Stimulated activated CD8-positive, alpha-beta memory T cell treated with anti-CD3 and anti-CD28 coated beads, Interleukin-4, amount 100 ng/mL, for 48 hours (primary cell): ENCODE measurements at places on chromosomes 3 and 15.

DNA sequence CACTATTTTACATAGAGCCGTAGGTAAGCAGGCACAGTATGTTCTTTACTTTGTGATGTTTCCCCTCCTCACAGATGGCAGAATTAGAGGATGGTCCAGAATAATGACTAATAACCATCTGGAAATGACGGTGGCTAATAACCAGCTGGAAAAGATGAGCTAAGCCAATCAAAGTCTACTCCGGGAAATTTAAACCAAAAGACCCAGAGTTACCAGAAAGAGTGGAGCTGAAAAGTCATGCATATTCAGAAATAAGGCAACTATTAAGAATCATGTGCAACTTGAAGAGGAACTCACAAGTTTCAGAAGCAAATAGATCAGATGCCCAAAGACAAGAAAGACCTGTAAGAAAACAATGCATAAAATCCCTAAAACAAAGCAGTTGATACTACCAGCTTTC is 33.6 kb downstream of the DMXL2 start:
- DNase-seq = no peak

- no peak for DNase-seq
These were observed 37.4 kb downstream of the MYO1E start for GRCh38 chr15:59335207-59335786.

DNA sequence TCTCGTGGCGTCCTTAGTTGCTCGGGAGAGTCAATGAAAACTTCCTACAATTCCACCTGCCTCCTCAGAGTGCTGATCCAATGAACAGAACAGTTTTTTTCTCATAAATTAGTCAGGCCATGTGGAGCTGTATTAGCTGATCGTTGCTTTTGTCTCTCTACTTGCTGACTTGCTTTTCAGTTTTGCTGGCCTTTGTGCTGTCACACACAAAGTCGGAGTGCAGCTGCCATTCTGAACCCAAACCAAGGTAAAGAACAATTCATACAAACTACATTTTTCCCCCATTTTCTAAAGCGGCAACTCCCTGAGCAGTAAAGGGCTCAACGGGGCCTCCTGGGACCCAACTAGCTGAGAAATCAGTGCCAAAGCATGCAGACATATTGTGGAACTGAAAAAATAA is 43.1 kb downstream of the MEIS2 start:
- DNase-seq = no peak

DNA sequence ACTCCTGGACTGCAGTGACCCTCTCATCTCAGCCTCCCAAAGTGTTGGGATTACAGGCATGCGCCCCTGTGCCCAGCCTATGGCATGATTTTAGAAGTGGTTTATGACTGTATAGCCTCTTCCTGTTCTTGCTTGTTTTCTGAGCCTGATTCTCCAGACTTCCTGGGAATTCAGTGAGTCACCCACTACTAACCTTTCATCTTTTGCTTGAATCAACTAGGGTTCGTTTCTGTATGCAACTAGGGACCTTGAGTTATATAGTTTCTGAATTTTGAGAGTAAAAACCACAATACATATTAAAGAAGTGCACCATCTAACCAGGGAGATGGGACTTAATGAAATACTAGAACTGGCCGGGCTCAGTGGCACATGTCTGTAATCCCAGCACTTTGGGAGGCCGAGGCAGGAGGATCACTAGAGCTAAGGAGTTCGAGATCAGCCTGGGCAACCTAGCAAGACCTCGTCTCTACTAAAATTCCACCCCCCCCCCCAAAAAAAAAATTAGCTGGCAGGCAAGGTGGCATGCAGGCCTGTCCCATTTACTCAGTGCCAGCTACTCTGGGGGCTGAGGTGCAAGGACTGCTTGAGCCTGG is 76.0 kb downstream of the ZNF609 start:
- peak; percentile 34 for DNase-seq

DNA sequence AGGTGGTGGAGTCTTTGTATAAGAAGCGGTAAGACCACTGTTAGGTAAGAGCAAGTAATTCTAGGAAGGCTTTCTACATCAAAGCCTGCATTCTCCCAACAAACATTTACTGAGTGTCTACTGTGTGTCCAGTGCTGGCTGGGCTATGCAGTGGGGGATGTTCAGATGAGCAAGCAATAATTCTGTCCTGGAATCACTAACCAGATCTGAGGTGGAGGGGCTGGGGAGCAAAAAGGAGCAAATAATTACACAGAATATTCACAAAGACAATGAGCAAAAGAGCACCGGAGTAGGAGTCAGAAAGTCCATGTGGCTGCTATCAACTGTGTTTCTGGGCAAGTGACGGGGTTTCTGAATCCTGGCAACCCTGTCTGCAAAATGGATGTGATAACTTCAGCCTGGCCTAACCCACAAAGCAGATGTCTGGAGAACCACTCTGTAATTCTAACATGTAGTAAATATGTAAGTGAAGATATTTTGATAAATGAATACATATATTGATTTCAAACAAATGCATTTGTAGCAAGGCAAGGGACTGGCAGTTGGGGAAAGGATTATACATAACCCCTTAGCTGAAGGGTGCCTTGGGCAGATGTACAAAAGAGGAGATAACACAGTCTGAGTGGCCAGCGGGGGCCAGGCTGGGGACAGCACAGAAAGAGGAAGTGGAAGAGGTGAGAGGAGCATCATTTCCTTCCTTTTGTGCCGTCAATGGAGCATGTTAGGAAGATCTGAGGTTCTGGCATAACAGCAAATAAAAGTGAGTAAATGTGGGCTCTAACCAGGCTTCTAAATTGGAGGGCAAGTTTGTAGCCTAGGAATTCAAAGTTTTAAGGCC is 28.8 kb downstream of the CYP8B1 start:
- no peak for DNase-seq

DNA sequence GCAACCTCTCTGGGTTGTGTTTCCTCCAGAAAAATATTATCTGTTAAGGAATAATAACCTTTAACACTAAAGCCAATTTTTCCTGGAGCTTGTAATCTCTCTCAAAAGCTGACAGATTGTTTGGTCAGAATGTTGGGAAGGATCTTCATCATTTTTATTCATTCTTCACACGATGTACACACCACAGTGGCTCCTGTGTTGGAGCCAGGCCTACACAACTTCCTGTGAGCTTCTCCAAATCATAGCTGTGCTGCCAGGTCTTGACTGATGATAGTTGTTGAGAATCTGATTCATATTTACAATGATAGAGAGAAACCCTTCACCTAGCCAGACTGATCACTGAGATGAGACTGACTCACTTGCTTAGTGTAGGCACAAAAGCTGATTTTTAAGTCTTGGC is 151.0 kb upstream of the ROBO2 start:
- no peak for DNase-seq

DNA sequence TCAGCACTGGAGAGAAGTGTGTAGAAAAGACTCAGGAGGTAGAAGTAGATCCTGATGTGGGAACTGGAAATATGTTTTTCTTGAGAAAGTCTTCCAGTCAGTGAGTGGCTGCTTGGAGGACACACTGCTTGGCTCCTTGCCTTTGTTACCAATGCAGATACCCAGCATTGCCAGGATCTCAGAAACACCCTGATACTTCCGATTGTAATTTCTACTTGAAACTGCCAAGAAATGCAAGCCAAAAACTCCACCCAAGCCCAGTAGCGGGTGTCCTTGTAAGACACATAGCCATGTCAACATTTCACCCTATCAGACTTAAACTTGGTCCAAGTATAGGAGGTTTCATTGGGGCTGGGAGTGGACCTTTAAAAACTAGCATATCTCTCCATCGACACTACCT is 141.8 kb downstream of the ALDH1A2 start:
- DNase-seq = no peak

- no peak for DNase-seq
These were observed 148.2 kb downstream of the CHSY1 start for GRCh38 chr15:101103598-101103997.

- no peak for DNase-seq
These were observed 9.7 kb downstream of the CCDC12 start for GRCh38 chr3:46966811-46967210.

GRCh38 chr3:44495636-44496415 is 18.4 kb upstream of the ZNF445 start:
- no peak for DNase-seq

DNA sequence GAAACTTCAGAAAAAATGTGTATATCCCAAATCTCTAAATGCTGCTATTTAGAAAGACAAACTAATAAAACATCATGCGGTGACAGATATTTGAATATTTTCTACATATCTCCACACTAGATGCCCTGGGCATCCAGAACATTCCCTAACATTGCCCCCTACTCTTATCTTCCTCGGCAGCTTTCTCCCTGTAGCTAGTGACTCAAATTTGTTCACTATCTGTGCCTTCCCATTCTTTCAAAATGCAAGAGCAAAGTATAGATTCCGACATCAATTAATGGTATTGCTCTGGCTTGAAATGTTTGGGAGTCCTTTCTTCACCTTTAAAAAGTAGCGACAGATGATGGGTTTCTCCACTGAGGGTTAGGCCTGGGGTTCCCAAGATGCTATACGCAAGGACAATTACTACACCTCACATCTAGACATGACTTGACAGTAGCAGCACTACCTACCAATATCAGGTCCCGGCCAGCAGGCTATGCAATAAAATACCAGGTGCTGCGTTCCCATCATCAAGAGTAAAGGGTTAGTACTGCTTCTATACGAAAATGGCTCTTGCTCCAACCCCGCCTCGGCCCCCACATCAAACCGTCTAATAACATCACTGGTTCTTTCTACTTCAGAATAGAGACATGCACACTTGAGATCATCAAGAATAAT is 631 bp downstream of the UBR1 start:
- peak; percentile 33 for DNase-seq

DNA sequence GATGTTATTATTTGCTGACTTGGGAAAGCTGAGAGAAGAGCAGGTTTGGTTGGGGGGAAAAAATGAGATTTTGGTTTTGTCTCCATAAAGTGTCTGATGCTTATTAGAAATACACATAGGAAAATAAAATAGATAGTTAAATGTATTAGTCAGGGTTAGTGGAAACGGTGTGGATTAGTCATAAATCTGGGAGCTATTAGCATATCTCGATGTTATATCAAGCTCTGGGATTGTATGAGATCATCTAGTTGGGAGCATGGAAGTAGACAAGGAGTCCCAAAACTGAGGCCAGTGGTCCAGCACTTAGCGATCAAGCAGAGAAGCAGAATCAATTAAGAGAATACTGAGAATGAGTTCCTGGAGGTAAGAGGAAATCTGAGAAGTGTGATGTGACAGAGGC is 845.5 kb downstream of the ROBO2 start:
- DNase-seq = no peak

DNA sequence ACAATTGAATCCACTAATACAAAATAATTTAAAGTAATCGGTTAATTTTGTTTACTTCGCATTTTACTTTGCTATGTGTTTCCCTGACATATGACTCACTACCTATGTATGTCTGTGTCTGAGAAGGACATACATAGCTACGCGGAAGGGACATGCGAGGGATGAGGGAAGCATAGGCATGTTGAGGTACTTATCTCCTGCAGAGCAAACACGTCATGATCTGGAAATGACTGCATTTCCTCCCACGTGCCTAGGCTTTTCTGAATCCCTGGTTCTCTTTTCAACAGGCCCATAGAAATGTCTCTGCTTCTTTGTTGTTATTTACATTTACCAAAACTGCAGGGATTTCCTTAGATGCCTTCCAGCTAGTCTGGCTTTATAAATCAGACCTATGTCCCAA is 27.5 kb downstream of the ALCAM start:
- no peak for DNase-seq

DNA sequence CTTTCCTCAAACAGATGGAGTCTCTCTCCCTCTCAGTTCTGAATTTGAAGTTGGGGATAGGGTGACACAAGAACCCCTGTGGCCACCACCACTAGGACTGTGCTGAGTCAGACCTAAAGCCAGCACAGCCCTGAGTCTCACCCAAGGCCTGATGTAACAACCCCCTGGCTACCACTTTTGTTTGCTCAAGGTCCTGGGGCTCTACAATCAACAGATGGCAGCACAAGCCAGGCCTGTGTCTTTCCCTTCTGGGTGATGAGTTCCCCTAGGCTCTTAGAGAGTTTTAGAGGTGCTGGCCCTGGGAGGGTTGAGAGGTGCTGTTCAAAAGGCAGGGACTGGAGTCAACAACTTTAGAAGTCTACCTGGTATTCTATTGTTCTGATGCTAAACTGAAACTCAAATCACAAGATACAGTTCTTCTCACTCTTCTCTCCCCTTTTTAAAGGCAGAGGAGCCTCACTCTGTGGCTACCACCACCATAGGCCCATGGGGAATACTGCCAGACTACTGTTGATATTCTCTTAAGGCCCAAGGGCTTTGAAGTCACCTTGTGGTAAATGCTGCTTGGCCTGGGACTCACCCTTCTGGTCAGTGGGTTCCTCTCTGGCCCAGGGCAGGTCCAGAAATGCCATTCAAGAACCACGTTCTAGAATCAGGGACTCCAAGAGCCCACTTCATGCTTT is 6.5 kb downstream of the OR5K4 start:
- DNase-seq = no peak

DNA sequence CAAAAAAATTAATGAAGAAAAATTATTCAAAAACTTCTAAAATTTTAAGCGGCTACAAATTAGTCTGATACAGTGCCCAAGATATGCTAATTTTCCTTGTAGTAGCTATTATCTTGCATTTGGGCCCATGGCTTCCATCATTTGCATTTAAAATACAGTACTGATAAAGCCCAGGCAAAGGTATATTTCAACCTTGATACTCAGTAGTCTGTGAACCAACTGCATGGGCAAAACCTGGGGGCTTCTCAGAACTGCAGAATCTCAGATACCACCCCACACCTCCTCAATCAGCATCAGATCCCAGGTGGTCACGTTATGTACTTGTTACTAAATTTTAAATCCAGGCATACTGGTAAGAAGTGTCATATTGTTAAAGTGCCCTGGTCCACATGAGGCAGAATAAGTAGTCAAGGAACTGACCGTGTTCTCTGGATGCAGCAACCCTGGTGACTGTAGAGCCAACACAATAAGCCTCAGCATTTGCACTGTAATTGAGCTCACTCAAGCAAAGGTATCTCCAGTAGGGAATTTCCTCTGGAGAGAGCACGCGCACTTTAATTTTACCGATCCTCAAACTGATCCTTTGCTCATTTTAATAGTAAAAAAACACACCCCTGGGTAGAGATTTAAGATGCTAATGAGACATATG is 31.9 kb downstream of the ZNF385D start:
- DNase-seq = no peak

DNA sequence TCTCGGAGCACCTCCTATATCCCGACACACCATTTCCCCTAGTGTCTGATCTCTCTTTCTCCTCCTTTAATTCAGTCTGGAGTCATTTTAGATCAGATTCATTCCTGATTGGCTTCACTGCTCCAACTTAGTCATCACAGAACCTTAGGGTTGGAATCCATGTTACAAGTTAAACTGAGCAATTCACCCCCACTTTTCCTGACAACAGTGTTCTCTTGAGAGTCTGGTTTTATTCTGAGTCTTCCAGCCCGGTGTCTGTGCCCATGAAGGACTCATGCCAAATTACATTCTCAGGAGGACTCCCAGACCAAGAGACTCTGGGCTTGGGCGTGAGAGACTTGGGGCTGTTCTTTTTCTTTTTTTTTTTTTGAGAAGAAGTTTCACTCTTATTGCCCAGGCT is 57.5 kb downstream of the LPP start:
- no peak for DNase-seq

GRCh38 chr15:20106026-20106425 is 435.6 kb downstream of the GOLGA6L6 start:
- DNase-seq = no peak
